ENCODE measurements at places on chromosomes 7 and 10.

GRCh38 chr10:96850825-96851224, 18.7 kb downstream of the LCOR start:
- DNase-seq = no peak

DNA sequence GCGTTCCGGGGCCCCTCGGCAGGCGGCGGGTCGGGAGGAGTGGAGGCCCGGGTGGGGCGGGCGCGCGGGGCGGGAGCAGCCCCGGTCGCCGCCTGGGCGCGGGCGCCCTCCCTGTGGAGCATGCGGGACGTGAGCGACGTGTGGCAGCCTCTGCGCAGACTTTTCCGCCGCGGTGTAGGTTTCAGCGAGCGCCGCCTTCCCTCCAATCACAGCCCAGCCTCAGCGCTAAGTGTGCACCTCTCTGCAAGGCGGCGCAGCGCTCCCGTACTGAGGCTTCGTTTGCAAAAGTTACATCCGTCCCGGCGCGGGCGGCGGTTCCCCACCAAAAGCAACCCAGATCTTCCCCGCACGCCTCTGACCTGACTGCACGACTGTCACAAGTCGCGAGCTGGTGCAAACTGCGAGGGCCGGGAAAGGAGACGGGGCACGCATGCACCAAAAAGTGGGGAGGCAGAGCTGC, 1.2 kb upstream of the PFKFB3 start:
- DNase-seq = no peak

GRCh38 chr7:70063927-70064326, 465.7 kb downstream of the AUTS2 start:
- no peak for DNase-seq

DNA sequence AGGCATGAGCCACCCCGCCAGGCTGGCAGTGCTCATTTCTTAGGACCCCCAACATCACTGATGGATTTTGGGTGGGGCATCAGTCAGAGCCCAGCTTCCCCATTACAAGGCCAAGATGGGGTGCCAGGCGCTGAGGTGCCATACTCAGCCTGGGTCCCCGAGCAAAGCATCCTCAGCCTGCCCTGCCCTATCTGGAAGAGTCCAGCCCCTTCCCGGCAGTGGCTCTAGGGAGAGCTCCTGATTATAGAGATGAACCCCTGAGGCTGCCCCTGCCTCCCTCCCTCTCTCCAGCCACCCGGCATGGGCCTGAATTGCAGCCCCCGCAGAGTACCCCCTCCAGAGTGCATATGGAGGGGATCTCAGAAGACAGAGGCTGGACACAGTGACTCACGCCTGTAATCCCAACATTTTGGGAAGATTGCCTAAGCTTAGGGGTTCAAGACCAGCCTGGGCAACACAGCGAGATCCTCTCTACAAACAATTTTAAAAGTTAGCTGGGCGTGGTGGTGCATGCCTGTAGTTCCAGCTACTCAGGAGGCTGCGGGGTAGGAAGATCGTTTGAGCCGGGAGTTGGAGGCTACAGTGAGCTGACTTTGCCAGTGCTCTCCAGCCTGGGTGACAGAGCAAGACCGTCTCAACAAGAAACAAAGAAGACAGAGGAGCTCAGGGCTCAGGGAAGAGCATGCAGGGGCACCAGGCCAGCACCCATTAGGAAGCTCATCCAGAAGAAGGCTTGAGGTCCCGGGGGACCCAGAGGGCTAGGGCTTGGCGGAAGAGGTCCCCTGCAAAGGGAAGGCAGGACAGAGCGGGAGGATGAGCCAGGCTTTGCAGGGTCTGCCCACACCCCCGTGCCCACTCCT, 13.3 kb downstream of the LAT2 start:
- no peak for DNase-seq

- no peak for DNase-seq
Observed at GRCh38 chr10:18456984-18457383, 194.4 kb downstream of the NSUN6 start.

GRCh38 chr10:117500456-117500855, 42.1 kb upstream of the EMX2 start:
- DNase-seq = no peak

GRCh38 chr7:132678656-132679055, 102.4 kb upstream of the PLXNA4 start:
- DNase-seq = no peak

DNA sequence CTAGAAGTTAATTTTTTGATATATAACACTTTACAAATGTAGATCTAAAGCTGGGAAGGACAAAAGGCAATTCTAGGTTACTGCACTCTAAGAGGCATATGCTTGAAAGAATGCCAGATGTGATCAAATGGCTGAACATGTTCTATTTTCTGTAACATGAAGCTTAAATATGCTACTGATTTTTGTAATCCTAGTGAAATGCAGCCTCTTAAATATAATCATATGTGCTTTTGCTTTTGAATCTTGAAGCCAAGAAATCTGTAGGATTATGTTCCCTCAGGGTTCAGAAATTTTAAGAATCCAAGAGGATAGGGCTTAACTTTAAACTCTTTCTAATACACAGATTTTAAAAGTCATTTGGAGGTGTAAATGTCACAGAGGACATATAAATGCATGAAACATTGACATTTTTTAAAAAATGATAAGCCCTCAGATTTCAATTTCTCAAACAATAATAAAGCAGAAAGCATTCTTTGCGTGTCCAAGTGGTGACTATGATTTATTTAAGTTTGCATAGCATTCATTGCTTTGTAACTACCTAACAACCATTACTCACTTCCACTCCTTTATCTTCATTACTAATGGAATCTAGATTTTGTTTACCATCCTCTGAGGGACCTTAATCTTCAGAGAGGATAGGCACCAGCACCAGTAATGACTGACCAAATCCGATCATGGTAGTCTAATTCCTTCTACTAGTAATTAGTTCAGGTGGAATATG, 170.4 kb downstream of the MAGI2 start:
- DNase-seq = peak; percentile 84
